ENCODE measurements at places on chromosomes 1 and 21. TPM values are rescaled to one million over a fixed set of nuclear protein-coding genes. Genes with fewer than 3 reads are reported as not detected.

The ARPC5 gene
- polyA plus RNA-seq = 84.6 TPM

The RIPPLY3 gene
- 0.11 TPM for polyA plus RNA-seq

The MARK1 gene
- polyA plus RNA-seq = 10.2 TPM

DNA sequence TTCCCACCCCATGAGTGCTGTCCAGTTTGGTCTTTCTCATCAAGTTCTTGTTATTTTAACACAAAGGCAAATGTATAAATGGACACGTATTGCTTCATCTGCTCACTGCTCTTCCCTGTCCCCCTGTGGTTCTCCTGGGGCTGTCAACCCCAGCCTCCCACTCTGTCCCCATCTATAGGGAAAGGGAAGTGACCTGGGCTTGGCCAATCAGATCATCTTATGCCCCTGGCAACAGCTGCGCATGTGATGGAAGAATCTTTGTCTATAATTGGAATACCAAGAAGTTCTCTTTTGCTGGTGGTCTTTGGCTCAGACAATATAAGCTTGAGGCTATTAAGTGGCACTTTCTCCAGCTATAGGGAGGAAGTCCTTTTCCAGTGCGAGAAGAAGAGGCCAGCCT is 4.7 kb upstream of the CCSAP start:
- no peak for DNase-seq

DNA sequence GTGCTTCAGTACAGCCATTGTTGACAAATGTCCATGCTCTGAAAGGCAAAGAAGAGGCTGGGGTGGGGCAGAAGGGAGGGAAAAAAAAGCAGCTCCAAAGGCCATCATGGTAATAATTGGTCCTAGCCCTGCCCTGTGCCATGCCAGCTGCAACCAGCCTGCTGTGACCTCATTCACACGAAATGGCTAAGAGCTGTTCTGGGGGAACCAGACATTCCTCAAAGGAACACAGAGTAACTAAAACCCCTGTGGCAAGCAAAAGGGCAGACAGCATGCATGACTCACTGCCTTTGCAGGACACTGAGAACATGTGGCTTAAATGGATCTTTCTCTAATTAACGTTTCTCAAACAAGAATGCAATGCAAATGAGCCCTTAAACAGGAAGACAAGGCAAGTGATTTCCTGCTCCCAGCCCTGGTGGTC is 42.3 kb downstream of the STYXL2 start:
- no peak for DNase-seq

GRCh38 chr1:114167226-114167625 is 13.6 kb upstream of the SYT6 start:
- DNase-seq = no peak

Measured in forelimb muscle (tissue), 1 donor.